ENCODE measurements at places on chromosomes 7 and 10.

- no peak for DNase-seq
Measured at GRCh38 chr10:118394301-118395200, 52.4 kb upstream of the FAM204A start.

DNA sequence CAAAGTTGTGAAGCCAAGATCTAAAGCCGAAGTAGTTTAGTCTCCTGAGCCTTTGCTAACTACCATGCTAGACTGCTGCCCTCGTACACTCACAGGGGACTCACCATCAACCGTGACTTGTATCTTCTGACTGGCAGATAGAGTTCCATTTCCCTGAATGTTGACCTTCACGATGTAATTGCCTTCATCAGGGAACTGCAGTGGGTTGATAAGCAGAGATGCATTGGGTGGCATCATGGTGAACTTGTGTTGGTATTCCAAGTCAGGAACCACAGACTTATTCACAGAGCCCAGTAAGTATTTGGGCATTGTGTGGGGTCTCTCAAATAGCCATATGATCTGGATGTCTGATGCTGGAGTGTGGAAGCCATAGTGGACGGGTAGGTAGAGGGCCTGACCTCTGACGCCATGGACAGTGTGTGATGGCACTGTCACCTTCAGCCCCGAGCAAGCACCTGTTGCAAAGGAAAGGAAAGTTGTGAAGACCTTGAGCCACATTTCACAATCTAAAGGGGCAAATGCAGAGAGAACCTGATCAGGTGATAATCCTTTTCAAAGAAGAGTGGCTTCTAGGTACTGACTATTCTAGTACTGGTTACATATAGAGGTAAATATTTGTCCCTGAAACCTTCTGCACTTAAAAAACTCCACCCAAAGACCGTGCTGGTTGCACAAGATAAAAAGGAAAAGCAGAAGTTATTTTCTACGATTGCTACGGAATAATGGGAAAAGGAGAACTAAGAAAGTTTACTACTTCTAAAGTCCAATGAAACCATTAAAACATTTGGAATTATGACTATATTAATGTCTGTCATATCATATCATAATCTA, 7.1 kb downstream of the HEPACAM2 start:
- DNase-seq: no peak

DNA sequence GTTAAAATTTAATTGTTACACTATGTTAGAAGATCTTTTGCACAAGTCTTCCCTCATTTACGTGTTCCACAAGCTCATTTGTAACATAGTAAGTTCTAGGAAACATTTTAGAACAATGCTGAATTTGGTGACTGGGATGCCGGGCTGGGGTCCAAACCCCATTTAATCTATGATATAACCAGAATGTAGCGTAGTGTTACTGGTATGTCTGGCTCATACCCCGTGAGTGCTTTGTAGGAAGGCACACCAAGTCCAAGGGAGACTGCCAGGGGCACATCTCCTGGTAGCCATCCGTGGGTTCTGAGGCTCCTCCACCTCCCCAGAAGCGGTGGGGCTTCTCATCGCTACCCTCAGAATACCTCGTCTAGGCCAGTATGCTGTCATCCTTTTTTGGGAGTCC, 21.3 kb upstream of the TMEM236 start:
- no peak for DNase-seq

DNA sequence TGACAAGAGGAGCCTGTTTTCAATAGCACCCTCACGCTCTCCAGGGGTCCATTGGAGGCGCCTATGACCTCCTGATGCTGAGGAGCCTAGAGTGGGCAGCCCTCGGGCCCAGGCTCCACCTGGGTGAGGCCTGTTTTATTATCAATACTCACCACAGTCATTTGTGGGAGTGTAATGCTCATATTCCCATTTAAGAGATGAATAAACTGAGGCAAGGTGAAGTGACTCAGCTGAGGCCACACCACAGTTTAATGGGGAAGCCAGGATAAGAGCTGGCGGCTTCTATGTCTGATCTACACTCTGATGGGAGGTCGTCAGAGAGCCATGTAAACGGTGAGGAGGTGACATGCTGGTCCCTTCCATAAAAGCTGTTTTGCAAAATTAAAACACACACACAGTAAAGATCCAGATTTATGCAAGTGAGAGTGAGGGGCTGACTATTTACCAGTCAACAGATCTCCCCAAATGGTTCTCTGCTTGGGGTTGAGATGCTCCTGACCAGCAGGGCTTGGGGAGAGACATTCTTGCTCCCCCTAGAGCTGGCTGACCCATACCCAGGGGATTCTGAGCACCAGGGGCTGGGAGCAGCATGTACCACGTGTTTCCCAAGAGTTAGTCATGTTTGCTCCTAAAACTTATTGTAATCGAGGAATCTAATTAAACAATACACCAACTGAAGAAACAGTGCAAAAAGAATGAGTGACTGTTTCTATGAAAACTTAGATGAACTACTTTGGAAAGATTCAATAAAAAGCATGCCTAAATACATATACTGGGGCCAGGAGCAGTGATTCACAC, 81.0 kb upstream of the INSIG1 start:
- no peak for DNase-seq

- no peak for DNase-seq
Measured at GRCh38 chr7:25707768-25708620, 444.0 kb upstream of the NFE2L3 start.

GRCh38 chr10:116538456-116538855, 7.3 kb upstream of the PNLIP start:
- no peak for DNase-seq

- DNase-seq: no peak
Measured at GRCh38 chr7:4689668-4690067, 7.6 kb downstream of the FOXK1 start.

DNA sequence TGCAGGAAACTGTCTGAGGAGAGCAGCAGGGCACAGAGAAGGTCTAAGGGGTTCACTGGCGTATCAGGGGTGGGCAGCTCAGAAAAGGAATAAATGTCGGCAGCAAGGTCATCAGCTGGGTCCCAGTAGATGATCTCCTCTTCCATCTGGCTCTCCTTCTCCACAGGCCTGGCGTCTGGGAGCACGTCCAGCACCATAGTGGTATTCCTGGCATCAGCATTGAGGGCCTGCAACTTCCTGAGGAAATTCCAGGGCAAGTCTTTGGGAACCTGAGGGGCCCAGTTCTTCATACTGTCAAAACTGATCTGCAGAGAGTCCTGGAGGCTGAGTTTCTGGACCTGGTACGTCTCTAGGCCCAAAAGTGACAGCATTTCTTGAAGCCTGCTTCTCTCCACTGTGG, 9.6 kb upstream of the MRPS24 start:
- DNase-seq: no peak

GRCh38 chr7:48126037-48126436, 37.0 kb downstream of the UPP1 start:
- DNase-seq: no peak

- no peak for DNase-seq
Measured at GRCh38 chr7:57427594-57427993, 22.4 kb upstream of the ZNF716 start.

DNA sequence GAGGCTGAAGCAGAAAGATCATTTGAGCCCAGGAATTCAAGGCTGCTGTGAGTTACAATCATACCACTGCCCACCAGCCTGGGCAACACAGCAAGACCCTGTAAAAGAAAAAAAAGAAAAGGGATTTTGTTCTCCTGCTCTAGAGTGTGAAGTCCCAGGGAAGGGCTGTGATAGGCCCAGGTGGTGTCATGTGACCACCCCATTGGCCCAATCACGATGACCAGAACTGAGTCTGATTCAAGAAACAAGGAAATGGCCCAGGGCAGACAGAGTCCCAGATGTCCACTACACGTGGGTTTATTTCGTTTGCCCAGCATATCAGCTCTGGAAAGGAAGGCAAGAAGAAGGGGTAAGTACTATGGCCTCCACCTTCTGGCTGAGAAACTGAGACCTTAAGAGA, 81.3 kb upstream of the CUX1 start:
- DNase-seq: no peak

- no peak for DNase-seq
Measured at GRCh38 chr7:25329815-25330214, 101.5 kb upstream of the NPVF start.

- no peak for DNase-seq
Measured at GRCh38 chr10:124593431-124593985, 131.9 kb downstream of the LHPP start.

DNA sequence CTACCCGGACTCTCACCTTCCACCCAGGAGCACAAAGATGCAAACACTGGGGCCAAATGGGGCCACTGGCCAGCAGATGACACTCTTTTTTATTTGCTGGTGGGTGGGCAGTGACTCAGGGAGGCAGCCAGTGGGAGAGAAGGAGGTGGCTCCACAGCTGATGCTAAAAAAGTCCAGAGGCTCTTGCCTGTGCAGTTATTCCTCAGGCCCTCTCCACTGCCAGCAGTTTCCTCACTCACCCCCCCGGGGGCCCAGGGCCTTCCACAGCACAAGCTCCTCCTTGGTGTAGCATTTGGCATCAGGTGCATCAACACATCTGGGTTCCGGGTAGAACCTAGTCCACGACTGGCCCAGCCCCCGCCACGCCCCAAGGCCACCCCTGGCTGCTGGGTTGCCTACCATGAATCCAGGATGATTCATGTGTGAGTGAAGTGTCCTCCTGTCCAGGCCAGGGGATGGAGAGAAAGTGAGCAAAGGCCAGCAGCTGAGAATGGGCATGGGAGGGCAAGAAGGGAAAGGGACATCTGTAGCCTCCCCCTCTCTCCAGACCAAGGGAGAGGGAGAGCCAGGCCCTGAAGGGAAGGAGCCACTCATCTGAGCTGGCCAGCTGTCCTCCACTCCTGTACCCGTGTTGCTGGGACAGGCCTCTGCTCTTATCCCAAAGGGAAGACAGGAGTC, 1.7 kb upstream of the KCNH2 start:
- no peak for DNase-seq

- DNase-seq: no peak
Measured at GRCh38 chr7:12569673-12570072, 847 bp upstream of the SCIN start.

DNA sequence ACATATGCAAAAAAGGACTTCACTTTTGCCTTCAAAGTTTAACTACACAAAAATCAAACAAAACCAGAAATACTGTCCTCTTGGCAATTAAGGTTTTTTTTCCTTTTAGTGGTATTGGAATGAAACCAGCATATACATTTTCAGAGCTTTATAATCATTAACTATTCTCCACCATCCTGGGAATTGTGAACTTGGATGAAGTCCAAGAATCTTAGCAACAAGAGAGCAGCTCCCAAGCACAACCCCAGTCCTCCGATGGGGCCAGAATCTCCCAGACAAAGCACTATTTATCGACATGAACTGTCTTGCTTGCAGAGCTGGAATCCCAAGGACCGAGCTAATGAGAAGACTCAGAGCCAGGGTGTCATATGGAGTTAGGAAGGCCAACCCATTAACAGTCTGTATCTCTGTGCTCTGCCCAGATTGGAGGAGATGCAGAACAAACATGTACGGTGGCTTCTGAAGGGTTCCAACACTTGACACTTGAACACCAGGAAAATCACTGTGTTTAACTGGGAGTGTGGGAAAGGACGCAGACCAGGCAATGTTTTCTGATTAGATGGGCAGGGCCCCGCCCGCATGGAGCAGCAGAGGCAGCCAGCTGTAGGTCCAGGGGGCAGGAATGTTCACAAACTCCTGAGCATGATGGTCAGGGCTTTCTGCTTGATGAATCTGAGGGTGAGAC, 35.5 kb downstream of the PPP1R3C start:
- no peak for DNase-seq

DNA sequence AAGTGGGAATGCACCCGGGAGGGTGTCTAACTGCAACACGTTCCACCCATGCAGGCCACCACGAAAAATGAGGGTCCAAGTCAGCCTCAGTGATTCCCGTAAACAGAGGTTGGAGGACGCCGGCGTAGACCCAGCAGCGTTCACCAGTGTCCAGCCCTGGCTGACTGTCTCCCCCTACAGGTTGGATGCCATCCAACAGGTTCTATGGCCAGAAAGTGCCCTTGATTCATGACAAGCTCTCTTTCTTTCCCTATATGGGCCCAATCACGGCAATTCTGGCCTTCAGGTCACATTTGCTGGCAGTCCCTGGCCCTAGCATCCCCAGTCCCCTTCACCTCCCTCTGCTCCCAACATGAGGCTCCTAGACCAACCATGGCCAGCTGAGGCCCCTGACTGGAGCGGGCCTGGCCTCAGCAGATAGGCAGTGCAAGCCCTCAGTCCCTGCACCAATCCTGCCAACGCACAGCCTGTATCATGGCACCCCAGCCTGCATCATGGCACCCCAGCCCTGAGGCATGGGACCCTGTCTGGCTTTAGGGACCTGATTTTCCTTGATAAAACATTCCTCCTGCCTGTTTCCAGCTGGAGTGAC, 227.4 kb downstream of the GRID1 start:
- no peak for DNase-seq

DNA sequence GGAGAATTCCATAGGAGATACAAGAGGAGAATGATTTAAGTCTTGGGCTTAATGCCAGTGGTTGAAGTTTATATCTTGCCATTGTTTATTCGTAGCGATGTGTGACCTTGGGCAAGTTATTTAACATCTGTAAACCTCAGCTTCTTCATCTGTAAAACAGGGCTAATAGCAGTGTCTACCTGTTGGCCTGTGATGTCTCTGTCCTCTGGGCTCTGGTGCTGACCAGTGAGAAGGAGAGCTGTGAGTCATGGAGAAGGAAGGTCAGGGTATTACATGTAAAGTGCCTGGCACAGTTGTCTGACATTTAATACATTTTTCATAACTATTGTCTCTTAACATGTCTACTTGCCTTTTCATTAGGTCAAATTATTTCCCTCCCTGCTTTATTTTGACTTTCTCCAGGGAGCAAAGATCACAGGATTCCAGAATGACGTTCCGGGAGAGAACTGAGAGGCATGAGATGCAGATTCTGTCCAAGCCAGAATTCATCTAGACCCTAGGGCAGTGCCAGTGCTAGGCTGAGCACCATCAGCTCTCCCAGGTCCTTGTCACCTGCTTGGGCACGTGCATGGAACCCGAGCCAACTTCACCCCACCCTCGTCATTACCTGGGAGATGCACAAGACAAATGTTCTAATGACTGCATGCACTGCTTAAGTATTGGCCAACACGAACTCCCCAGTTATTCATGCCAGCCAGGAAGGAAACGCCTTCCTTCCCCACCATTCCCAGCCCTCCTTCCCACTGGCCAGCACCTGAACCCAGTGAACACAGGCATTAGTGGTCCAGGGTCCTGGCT, 187.9 kb downstream of the DPY19L1 start:
- DNase-seq: no peak

DNA sequence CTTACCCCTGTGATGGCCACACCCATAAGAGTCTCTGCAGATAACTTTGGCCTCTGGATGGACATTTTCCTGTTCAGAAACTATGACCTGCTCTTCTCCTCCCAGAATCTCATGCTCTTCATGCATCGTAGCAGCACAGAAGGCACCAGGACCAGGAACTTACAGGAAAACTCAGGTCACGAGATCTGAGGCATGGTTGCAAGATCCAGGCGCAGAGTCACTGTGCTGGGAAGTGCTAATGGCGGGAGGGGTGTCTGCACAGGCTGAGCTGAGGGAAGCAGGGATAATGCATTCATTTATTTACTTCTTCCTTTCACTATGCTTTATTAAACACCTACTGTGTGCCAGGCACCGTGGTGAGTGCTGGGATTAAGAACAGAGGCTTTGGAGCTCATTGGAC, 48.2 kb upstream of the LOXL4 start:
- DNase-seq: no peak

- no peak for DNase-seq
Measured at GRCh38 chr7:81925530-81925929, 155.7 kb upstream of the HGF start.

GRCh38 chr10:71978988-71979691, 14.9 kb downstream of the CHST3 start:
- DNase-seq: no peak

Data from stimulated activated CD4-positive, alpha-beta T cell treated with anti-CD3 and anti-CD28 coated beads, Interleukin-1b, Interleukin-23, amount 100 ng/mL, for 4 hours (primary cell).